ENCODE measurements at places on chromosomes 11 and 22.

- no peak for ATAC-seq
Observed at GRCh38 chr11:2647953-2648352, 51.8 kb downstream of the KCNQ1OT1 start.

- no peak for ATAC-seq
Observed at GRCh38 chr11:2366276-2366675, 10.8 kb upstream of the CD81 start.

DNA sequence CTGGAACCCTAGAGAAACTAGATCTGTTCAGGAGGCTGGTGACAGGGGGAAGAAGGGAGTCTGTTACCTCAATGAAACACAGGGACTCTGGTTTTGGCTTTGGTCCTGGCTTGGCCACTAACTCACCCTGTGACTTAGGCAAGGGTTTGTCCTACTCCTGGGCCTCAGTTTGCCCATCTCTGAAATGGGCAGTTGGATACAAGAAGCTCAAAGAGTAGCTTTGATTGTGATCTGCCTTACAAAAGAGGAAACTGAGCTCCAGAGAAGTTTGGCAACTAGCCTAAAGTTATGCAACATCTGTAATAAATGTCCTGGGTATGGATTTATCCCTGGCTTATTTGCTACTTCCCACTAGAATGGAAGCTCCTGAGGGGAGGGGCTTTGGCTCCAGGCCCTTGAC, 24.0 kb upstream of the LMO1 start:
- ATAC-seq: no peak

GRCh38 chr22:23847310-23847920, 8.6 kb upstream of the DERL3 start:
- no peak for ATAC-seq

DNA sequence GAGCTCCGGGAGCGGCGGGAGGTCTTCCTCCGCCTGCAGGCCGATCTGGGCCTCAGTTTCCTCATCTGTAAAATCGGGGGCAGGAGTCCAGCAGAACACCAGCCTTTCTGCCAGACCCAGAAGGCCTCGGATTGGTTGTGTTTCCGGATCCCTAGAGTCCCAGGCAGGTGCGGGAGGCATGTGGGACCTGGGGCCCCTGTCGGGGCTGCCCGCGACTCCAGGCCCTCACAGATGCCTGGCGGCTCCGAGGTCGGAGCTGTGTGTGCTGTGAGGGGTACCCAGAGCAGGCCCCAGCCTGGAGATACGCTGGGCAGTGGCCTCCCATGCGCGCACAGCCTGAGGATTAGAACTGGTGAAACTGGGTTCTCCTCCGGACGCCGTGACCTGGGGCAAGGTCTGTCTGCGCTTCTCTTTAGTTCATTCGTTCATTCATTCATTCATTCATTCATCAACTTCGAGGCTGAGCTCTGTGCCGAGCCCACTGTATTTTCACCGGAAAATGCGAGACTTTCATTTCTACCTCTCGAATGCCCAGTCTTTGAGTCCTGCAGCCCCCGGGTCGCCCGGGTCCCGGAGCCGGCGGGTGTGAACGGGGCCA, 24.6 kb downstream of the FLRT1 start:
- ATAC-seq: no peak

DNA sequence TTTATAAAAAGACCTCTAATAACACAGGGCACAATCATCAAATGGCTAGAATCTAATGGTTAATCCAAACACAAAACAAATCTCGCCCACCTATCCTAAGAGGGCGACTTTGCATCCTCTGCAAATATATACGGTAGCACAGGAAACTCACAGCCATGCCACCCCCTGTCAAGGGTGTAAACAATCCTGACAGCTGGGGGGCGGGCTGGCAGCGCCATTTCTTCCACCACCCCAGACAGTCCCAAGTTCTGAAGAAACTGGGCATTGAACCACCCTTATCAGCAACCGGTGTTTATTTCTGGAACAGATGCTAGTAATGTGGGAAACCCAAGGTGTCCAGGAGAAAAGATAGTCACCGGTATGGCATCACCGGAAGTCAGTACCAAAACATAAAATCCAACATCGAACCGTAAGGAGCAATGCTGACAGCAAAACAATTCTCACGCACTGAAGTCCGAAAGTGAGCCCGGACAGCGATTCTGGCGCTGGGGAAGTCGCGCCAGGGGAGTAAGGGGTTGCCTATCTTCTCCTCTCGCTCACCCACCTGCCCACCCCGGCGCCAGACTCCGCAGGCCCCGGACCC, 825 bp downstream of the FBXO3 start:
- ATAC-seq: no peak

- ATAC-seq: no peak
Observed at GRCh38 chr11:128547946-128548648, 39.3 kb downstream of the ETS1 start.

GRCh38 chr11:57131080-57131790, 50.5 kb upstream of the LRRC55 start:
- ATAC-seq: no peak

DNA sequence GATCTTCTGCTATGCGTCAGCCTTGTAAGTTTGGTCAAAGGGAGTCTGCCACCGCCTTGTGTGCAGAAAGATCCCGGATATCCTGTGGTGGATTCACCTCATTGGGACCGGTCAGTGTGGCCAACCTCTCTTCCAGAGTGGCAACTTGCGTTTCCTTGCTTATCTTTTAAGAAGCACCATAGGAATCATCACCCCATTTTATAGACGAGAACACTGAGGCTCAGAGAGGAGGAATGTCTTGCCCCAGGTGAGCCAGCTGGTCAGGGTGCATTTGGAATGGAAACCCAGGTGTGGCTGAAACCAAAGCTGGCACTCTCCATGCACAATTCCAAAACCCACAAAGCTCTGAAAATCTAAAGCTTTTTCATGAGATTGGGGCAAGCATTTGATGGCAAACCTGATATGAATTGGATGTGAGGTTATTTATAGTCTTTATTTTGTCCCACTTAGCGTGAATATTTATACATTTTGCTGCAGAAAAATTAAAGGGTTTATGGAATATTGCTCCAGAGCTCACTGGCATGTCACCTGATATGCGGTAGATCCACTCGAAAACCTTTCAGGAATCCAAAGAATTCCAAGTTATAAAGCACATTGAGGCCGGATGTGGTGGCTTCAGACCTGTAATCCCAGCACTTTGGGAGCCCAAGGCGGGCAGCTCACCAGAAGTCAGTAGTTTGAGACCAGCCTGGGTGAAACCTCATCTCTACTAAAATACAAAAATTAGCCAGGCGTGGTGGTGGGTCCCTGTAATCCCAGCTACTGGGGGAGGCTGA, 12.1 kb upstream of the EIF3D start:
- ATAC-seq: no peak

Data from gastroesophageal sphincter (tissue), 4 donors.